Hepatocyte (in vitro differentiated cells): ENCODE measurements at places on chromosomes 7 and 10. TPM values are rescaled to one million over a fixed set of nuclear protein-coding genes. Genes with fewer than 3 reads are reported as not detected.

DNA sequence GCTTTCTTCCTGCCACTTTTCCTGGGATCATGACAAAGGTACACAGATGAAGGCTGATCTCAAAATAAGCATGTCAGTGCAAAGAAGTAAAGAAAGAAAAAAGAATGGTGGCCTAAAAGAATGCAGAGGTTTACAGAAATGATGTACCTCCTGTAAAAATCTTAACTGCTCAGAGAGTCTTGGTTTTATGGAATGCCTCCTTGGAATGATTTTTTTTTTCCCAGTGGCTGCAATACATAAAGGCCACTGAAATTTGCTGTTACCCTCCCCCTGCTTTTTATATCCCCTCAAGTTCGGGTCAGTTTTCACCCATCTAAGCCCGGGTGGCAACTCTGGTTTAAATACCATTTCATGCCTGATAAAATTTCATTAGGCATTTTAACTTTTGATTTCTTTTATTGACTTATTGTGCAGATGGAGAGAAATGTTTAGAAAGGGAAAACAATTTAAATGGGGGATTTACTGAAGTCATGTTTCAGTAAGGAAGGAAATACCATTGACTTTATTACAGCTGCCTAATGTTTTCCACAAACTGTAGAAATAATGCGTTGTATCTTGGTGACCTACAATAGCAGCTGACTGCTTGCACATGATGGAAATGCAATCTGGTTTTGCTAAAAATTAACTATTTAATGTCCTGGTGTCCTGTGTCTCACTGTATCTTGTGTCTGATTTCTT is 102.5 kb downstream of the SAMD9 start:
- no peak overlapping the region for H3K4me3 ChIP-seq
- peak; percentile 31 for DNase-seq
- H3K4me1 ChIP-seq: peaks cover 42% of the 10 kb centered on the region
- peak overlapping the region; percentile 80 for H3K27ac ChIP-seq

PSD gene
- polyA plus RNA-seq: 20.1 and 21.5 TPM in 2 replicates

DNA sequence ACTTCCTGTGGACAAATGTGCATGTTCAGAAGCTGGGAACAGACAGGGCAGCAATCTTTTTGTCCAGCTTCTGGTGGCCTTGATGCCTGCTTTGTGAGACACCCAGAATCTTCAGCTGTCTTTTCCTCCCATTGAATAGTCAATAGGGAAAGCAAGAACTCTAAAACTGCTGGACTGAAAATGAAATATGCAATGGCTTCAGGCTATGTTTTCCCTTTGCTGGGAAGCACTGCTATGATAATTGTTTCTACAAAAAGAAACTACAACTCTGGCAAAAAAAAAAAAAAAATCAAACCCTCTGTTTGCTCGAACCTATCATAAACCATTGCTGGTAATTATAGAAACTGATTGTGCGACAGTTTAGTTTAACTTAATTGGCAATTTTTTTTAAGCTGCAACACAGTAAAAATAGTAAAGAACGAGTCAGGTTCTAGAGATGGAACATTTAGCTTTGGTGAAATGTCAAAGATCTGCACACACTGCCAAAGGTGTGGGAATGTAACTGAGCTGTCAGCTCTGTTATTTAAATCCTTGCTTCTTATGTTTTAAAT is 79.1 kb upstream of the NEUROD6 start:
- no peaks in the 10 kb centered on the region for H3K27me3 ChIP-seq
- H3K4me3 ChIP-seq: no peak overlapping the region
- no peaks in the 10 kb centered on the region for H3K4me1 ChIP-seq
- no peaks in the 10 kb centered on the region for H3K36me3 ChIP-seq

VWDE gene
- polyA plus RNA-seq: 0.13 TPM in 1 of 2 replicates, not detected in the other

GRCh38 chr10:73875139-73875475 is 752 bp upstream of the CAMK2G start:
- no peaks in the 10 kb centered on the region for H3K36me3 ChIP-seq
- peaks cover 24% of the 10 kb centered on the region for H3K4me1 ChIP-seq
- H3K4me3 ChIP-seq: peak overlapping the region; percentile 50
- no peaks in the 10 kb centered on the region for H3K27me3 ChIP-seq

GRCh38 chr7:85521108-85521694 is 334.3 kb upstream of the SEMA3D start:
- no peaks in the 10 kb centered on the region for H3K27me3 ChIP-seq
- H3K4me3 ChIP-seq: no peak overlapping the region
- peaks cover 25% of the 10 kb centered on the region for H3K4me1 ChIP-seq
- H3K36me3 ChIP-seq: no peaks in the 10 kb centered on the region
- no peak for DNase-seq
- H3K27ac ChIP-seq: peak overlapping the region; percentile 32

DNA sequence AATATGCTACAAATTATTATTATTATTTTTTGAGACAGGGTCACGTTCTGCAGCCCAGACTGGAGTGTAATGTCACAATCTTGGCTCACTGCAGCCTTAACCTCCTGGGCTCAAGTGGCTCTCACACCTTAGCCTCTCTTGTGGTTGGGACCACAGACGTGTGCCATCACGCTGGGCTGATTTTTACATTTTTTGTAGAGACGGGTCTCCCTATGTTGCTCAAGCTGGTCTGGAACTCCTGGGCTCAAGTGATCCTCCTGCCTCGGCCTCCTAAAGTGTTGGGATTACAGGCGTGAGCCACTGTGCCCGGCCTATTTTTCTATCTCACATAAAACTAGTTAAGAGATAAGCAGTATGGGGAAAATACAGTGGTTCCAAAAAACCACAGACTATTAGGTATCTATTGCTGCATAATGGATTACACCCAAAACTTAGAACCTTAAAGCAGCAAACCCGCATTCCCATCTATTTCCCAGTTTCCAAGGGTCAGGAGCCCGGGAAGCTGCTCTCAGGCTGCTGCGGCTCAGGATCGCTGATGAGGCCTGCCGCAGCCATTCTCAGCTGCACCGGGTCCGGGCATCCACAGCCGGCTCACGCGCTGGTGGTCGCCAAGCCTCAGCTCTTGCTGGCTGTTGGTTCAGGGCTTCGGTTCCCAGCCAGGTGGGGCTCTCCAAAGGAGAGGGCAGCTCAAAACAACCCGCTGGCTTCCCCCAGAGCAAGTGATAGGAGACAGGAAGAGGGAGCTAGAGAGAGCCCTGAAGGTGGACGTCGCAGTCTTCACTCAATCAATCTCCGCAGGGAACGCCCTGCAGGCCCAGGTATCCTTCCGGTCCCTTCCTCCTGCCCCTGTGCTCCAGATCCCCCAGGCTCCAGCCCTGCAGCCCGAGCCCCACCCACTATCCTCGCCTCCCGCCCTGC is 128.2 kb downstream of the UBE2H start:
- peak overlapping the region; percentile 85 for H3K4me3 ChIP-seq
- H3K4me1 ChIP-seq: peaks cover 4% of the 10 kb centered on the region
- no peaks in the 10 kb centered on the region for H3K27me3 ChIP-seq
- peak; percentile 83 for DNase-seq

GRCh38 chr7:1758028-1758858 is 88.2 kb downstream of the ELFN1 start:
- no peak overlapping the region for H3K27ac ChIP-seq
- peak; percentile 43 for DNase-seq
- no peaks in the 10 kb centered on the region for H3K4me1 ChIP-seq
- H3K36me3 ChIP-seq: no peaks in the 10 kb centered on the region
- H3K27me3 ChIP-seq: peaks cover 5% of the 10 kb centered on the region

DNA sequence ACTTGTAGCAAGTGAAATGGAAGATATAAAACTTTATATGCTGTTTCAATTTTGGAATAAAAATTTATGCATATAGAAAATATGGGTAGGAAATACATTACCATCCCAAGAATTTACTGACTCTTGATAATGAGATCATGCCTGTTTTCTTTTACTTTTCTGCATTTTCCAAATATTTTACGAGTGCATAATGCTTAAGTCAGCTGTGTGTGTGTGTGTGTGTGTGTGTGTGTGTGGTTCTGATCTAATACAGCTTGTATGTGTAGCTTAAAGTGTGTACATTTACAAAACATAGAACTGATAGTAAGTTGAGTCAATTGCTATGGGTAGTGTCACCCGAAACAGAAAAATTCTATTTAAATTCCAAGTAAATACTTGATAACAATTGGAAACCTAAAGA is 315.9 kb upstream of the LRRN3 start:
- no peak overlapping the region for H3K4me3 ChIP-seq
- H3K27ac ChIP-seq: no peak overlapping the region
- no peaks in the 10 kb centered on the region for H3K36me3 ChIP-seq
- H3K4me1 ChIP-seq: no peaks in the 10 kb centered on the region

GRCh38 chr10:72322280-72323058 is 32.2 kb downstream of the DNAJB12 start:
- no peaks in the 10 kb centered on the region for H3K36me3 ChIP-seq
- peaks cover 49% of the 10 kb centered on the region for H3K4me1 ChIP-seq
- DNase-seq: peak; percentile 51
- H3K4me3 ChIP-seq: no peak overlapping the region

SLC29A3 gene
- 11.3 and 12.0 TPM in 2 replicates for polyA plus RNA-seq

- H3K27me3 ChIP-seq: peaks cover 14% of the 10 kb centered on the region
- peak within 1 kb of the TSS; percentile 12 for H3K27ac ChIP-seq
- peaks cover 4% of the 10 kb centered on the region for H3K4me1 ChIP-seq
- peak; percentile 59 for DNase-seq
- H3K36me3 ChIP-seq: no peaks in the 10 kb centered on the region
These were observed at the start of gene SCIN for GRCh38 chr7:12570534-12571461. Gene SCIN, plus strand, starts transcription at chr7:12570720. Its CDS starts 67 bp downstream, at chr7:12570787.

DNA sequence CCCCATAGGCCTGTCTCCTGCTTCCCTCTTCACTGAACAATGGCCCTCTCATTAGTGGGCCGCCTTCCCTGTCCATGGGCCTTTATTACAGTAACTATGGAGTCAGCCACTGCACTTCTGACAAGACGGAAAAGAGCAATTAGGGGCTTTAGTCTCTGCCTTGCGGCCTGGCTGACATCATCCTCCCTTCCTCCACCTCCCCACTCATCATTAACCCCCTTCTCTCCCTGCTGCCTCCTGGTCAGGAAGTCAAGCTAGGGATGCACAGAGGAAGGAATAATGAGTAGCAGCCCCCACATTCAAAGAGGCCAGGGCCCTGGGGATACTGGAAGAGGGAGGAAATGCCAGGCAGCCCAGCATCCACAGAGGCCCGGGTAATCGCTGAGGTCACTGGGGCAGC is 101.6 kb upstream of the PLXNA4 start:
- no peak overlapping the region for H3K4me3 ChIP-seq
- H3K4me1 ChIP-seq: no peaks in the 10 kb centered on the region
- H3K27ac ChIP-seq: no peak overlapping the region
- no peaks in the 10 kb centered on the region for H3K36me3 ChIP-seq
- no peak for DNase-seq
- H3K27me3 ChIP-seq: no peaks in the 10 kb centered on the region

DNA sequence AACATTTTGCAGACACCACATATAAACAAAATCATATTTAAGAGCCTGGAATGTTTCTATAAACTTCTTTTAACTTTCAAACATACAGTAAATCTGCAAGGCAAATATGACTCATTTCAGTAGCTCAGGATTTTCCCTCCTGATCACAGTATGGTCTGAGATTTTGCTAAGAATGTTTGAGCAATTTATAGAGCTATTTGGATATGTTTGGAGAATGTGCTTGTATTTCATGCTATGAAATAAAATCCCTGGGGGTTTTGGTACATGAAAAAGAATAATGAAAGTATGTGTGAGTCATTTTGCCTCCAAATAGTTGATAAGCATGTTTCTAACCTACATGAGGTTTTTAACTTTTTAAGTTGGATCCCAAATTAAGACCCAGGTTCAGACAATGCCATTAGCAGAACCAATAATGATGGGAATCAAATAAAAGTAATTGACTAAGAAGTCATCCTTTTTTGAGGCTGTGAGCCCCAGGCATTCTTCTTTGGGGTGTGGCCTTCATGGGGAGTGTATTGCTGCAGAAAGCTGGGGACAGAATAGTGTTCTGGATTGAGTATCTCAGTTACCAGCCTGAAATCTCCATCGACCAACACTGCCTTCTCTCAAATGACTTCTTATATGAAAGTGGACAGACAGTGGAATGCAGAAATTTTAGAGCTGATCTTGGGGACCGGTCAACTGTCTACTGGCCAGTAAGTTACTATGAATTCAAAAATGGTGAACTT is 66.1 kb upstream of the AGBL3 start:
- no peak overlapping the region for H3K4me3 ChIP-seq
- peak; percentile 46 for DNase-seq
- peak overlapping the region; percentile 70 for H3K27ac ChIP-seq
- H3K4me1 ChIP-seq: peaks cover 23% of the 10 kb centered on the region
- no peaks in the 10 kb centered on the region for H3K36me3 ChIP-seq

DNA sequence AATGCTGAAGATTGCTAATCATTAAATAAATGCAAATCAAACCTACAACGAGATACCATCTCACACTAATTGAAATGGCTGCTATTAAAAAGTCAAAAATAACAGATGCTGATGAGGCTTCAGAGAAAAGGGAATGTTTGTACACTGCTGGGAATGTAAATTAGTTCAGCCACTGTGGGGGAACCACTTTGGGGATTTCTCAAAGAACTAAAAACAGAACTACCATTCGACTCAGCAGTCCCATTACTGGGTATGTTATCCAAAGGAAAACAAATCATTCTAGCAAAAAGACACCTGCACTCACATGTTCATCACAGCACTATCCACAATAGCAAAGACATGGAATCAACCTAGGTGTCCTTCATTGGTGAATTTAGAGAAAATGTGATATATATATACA is 379.0 kb upstream of the CNTNAP2 start:
- no peaks in the 10 kb centered on the region for H3K27me3 ChIP-seq
- no peak overlapping the region for H3K4me3 ChIP-seq
- H3K4me1 ChIP-seq: no peaks in the 10 kb centered on the region
- DNase-seq: no peak
- H3K36me3 ChIP-seq: no peaks in the 10 kb centered on the region
- no peak overlapping the region for H3K27ac ChIP-seq

- peak; percentile 39 for DNase-seq
- H3K4me3 ChIP-seq: no peak overlapping the region
- H3K36me3 ChIP-seq: no peaks in the 10 kb centered on the region
- H3K4me1 ChIP-seq: no peaks in the 10 kb centered on the region
These were observed 21.7 kb upstream of the PCGF5 start for GRCh38 chr10:91198781-91199180.
